ENCODE measurements at places on chromosomes 11 and 22.

- no peak for DNase-seq
These were observed 1.3 kb upstream of the GDPD4 start for GRCh38 chr11:77302752-77303151.

GRCh38 chr22:38033522-38034277 is 23.5 kb upstream of the PICK1 start:
- DNase-seq, result no peak

- no peak for DNase-seq
These were observed 7.3 kb downstream of the CYP2R1 start for GRCh38 chr11:14884667-14885273.

- no peak for DNase-seq
These were observed 8.2 kb upstream of the MUC5AC start for GRCh38 chr11:1149545-1149944.

DNA sequence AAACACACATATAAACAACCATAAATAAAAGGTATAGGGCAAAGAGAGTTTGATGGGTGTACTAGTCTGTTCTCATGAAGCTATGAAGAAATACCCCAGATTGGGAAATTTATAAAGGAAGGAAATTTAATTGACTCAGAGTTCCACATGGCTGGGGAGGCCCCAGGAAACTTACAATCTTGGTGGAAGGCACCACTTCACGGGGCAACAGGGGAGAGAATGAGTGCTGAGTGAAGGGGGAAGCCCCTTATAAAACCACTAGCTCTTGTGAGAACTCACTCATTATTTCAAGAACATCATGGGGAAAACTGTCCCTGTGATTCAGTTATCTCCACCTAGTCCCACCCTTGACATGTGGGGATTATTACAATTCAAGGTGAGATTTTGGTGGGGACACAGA is 385.9 kb upstream of the ANO5 start:
- DNase-seq, result no peak

DNA sequence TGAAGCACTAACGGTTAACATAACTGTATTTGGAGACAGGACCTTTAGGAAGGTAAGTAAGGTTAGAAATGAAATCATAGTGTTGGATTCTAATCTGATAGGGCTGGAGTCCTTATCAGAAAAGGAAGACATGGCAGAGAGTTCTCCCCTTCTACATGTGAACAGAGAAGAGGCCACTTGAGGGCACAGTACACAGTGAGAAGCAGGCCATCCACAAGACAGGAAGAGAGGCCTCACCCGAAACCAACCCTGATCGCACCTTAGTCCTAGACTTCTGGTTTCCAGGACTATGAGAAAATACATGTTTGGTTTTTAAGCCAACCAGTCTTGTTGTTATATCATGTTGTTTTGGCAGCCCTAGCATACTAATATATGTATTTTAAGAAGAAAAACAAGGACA is 170.0 kb downstream of the LRRC4C start:
- DNase-seq, result no peak

DNA sequence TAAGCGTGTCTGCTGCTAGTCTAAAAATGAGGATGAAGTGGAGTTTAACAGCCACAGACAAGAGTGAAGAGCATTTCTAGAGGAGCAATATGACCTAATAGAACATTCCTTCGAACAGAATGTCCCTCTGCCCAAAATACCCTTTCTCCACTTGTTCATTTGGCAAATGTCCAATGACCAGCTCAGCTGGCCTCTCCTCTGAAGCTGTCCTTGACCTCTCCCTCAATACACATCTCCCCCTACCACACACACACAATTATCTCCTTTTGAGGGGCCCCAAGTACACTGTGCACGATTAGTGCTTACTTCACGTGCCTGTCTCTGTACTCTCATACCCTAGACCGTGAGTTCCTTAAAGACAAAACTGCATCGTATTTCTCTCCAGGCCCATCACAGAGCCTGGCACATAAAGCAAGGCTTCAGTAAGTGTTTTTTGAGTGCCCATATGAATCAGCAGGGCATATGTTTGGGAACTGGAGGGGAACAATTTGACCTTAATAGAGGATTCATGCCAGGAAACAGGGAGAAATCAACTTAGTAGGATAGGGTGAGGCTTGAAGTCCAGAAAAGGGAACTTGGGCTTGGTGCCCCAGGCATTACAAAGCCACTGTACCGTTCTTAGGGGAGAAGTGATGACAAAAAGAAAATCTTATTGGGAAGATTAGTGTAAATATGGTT is 18.1 kb upstream of the NCAM1 start:
- no peak for DNase-seq

GRCh38 chr22:39236321-39237317 is 8.2 kb downstream of the PDGFB start:
- peak; percentile 72 for DNase-seq

DNA sequence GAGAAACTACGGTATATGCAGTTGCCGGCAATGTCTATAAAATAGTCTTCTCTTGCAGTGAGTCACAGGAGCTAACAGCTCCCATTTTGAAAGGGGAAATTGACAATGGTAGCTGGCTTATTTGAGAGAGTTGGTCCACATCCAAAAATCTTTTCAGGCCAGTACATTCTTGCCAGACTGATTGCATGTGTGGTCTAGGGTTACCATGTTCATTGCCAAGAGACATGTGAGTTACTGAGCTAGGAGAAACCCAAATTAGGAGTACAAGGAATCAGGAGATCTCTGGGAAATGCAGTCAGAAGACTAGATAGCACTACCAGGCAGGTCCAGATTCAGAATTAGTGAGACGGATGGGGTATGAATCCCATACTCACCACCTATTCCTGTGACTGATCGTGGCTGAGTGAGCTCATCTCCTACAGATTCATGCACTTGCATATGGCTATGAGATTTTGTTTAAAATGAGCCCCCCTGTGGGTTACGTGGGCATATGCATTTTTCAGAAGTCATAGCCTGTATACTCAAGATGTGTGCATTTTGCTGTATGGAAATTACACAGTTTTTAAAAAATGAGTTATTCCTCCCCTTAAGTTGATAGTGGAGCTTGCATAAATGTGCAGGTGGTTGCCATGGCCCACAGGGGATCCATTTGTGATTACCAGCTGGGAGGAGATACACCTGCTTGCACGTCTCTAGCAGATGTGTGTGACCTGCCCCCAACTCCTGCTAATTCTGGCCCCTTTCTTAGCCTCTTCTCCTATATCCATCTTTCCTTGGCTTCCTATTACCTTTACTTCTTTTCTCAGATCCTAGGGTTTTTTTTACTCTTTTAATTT is 102.7 kb downstream of the COMMD9 start:
- no peak for DNase-seq

- no peak for DNase-seq
These were observed 92.6 kb downstream of the PKNOX2 start for GRCh38 chr11:125257190-125257579.
